Forelimb muscle (tissue), 1 donor: ENCODE measurements at places on chromosomes 5 and 9. TPM values are rescaled to one million over a fixed set of nuclear protein-coding genes. Genes with fewer than 3 reads are reported as not detected.

DNA sequence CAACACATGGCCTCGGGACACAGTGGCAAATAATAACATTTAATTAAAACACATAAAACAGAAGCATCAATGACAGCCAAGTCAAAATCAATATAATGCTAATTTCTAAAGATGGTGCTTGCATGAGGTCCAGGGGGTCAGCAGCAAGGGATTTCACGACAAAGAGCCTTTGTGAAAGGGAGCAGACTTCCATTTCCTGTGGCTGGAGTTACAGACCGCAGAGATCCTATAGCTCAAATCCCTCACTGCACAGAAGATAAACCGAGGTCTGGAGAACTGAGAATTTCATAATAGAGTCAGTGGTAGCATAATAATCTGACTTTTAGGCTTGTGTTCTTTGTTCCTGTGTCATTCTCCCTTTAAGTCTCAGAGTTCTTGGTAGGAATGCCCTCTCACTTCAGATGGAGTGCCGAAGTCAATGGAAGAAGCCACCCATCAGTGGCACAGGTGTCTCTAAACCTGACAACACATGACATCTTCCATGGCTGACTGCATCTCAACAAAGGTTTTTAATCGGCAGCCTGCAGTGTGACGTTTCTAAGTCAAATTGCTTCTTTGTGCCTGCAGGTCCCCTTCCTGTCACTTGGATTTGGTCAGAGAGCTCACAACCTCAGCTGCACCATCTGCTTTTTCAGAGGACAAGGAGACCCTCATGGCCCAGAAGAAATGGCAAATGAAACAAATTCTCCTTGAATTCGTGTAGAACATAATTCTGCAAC lies 67.4 kb downstream of the CARTPT start:
- no peak for DNase-seq

DNA sequence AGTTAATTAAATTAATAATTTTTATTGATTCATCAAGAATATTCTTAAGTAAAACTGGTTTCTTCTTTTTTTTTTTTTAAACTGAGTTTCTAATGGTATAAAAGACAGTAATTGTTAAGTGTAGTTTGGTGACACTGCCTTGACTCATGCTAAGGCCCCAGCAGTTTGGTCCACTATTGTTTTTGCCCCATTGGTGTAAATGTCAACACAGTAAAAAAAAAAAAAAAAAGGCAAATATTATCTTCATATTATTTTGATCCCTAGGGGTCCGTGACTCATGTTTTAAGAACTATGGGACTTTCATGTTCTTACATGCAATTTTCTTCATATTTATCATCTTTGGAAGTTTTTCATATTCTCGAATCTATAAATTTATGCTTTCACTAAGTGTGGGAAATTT lies 29.2 kb upstream of the JAK2 start:
- no peak for DNase-seq

- DNase-seq: no peak
These were observed 246.3 kb upstream of the TLE4 start for GRCh38 chr9:79325501-79325900.

DNA sequence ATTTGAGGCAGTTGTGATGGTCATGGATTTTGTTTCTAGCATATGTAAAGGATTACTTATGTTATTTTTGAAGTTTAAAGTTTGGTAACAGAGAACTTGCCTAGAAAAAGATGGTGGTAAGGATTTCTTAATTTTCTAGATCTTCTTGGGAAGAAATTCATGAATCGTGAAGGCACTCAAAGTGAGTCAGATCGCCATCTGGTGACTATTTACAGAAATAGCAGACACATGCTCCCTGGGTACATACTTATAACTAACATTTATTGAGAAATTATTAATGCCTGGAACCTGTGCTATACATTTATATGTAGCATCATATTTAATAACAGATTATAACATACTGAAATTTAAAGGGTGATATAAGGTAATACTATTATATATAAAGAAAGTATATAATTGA lies 299.7 kb downstream of the IZUMO3 start:
- DNase-seq: no peak

- no peak for DNase-seq
These were observed 9.1 kb upstream of the TBC1D2 start for GRCh38 chr9:98264516-98264915.

GRCh38 chr5:20041326-20042274 lies 53.6 kb upstream of the CDH18 start:
- DNase-seq: no peak

SHOC1 gene
- 0.11 TPM for polyA plus RNA-seq
